ENCODE measurements at places on chromosomes 1 and 21.
A peak's percentile ranks its signal among the peaks of the same experiment; 100 is the strongest.

DNA sequence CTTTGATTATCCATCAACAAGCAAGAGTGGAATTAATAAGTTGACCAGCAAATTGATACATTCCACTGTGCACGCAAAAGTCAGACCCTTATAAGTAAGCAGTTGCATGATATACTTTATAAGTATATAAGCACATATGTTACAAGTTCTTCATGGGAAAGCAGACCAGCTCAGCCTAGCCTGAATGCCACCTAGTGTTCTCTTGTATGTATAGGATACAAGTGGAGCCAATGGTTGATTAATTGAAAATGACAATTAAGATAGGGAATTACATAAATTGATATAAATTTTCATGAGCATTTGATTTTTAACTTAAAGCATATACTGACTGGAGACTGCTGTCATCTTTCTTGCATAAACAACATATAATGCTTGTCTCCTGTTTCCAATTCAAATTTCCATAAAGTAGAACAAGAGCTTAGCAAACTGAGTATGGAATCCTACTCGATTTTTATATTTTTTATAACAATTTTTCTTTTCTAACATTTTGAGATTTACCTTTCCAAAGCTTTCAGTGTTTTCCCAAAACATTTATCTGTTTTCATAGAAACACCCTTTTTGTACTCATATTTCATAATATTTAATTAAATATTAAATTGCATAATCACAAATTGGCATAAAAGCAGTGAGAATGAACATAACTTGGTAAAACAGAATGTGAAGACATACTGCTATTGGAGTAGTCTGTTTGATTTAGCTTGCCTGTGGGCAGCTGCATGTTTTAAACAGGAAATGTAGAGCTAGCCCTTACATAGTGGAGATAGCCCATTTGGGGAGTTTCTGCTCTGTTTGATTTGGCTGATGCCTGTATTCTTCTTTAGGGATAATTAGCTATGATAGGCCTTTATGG, 62.8 kb downstream of the MAGI3 start:
- peak; percentile 17 for DNase-seq

DNA sequence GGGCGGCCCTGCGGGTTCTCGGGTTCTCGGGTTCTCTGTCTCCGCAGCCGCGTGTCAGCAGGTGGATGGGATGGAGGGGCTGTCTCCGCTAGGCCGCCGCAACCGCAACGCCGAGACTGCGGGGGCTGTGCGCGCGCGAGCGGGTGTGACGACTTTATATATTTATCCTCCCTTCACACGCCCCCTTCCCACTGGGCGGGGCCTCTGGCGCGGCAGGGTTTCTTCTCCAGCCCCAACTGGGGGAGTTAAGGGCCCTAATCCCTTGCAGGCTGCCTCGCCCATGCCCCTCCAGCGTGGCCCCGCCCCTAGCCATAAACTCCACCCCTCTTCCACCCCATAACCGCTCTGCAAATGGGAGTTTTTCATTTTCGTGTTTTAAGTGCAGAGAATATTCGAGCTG, 3.4 kb downstream of the IGSF21 start:
- no peak for DNase-seq

DNA sequence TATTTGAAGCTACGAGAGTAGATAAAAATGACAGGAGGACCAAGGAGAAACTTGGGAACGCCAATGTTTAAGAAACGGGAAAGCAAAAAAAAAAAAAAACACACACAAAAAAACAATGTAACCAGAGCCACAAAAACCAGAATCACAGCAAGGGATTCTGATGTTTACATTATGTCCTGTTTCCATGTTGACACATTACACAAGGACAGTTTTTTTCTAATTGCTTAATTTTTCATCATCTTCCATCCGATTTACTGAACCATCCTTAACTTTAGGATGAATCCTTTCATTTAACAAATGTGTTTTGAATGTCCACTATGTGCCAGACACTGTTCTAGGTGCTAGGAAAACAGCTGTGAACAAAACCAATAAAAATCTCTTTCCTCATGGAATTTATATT, 1.4 kb upstream of the BCL10 start:
- DNase-seq = no peak

DNA sequence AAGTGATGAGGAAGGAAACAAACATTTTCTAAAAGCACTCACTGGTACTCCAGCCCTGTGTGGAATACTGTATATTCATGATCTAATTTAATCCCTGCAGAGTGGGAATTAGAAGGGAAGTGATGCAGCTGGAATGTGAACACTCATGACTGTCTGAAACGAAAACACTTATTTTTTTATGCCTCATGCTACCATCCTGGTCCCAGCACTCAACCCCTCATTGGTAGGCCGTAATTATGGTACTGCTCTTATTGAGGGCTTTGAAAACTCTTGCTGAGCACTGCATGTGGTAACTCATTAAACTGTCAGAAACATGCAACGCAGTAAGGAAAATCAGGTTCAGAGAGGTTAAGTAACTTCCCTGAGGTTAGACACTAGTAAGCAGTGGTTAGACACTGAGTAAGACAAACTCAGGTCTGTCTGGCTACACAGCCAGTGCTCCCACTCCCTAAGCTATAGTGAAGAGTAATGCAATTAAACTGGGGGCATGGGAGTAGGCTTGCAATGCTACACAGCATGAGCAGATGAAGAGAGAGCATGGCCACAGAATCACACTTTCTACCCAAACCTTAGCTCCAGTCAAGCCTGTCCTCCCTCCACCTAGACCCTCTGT, 17.3 kb upstream of the TNFSF4 start:
- DNase-seq = peak; percentile 24

DNA sequence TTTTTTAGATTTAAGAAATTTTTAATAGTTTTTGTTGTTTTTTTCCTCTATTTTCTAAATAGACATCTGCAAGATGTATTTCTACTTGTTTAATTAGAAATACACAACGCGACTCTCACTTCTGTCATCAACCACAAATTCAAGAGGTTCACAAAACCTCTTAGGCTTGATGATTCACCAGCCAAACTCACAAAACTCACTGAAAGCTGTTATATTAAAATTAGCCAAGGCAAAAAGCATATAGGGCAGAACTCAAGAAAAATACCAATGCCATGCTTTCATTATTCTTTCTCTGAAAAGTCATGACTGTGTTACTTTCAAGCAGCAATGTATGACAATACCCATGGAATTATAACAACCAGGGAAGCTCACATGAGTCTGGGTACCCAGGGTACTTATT, 487.0 kb upstream of the RGS18 start:
- DNase-seq = no peak

- no peak for DNase-seq
These were observed 32.8 kb upstream of the LYPD8 start for GRCh38 chr1:248788327-248788726.

GRCh38 chr1:166929911-166930310, 45.4 kb downstream of the ILDR2 start:
- DNase-seq = no peak

GRCh38 chr21:41816583-41817165, 49.8 kb upstream of the RIPK4 start:
- DNase-seq = peak; percentile 78

DNA sequence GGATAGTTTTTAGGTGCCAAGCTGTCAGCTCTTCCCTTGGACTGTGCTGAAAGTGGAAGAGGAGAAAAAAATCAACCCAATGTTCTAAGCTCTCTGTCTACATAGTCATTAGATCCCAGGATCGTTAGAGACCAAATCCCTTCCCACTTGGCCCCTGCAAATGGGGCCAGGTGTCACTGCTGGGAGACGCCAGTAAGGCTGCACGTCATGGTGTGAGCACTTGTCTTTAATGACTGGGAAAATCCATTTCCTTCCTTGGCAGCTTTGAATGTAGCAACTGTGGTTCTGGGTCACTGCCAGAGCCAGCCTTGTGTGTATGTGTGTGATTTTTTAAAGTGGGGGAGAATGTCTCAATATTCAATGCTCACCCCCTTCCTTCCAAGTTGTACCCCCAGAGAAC, 59.9 kb downstream of the MAN1C1 start:
- no peak for DNase-seq

GRCh38 chr1:1889847-1890505, 911 bp downstream of the GNB1 start:
- DNase-seq = peak; percentile 56

GRCh38 chr1:165419839-165420238, 25.1 kb downstream of the RXRG start:
- DNase-seq = no peak

DNA sequence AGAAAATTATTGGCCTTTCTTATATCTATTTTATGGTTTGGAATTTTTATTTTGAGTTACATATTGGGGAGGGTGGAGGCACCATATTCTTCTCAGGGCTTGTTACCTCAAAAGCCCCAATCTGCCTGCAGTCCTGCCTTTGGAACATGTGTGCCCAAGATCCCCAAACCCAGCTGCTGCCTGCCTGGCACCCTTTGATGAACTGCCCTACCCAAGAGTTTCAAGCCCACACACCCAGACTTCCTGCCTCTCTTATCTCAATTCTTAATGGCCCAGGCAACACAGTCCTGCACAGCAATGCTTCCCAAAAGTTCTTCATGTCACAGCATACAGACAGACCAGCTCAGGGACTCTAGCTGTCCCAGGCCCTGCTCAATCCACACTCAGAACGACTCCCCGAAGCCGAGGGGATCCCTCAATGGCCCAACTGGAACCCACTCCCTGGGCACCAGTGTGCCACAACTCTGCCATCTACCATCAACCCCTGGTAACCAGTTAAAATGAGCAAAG, 19.2 kb downstream of the OLFML2B start:
- no peak for DNase-seq

DNA sequence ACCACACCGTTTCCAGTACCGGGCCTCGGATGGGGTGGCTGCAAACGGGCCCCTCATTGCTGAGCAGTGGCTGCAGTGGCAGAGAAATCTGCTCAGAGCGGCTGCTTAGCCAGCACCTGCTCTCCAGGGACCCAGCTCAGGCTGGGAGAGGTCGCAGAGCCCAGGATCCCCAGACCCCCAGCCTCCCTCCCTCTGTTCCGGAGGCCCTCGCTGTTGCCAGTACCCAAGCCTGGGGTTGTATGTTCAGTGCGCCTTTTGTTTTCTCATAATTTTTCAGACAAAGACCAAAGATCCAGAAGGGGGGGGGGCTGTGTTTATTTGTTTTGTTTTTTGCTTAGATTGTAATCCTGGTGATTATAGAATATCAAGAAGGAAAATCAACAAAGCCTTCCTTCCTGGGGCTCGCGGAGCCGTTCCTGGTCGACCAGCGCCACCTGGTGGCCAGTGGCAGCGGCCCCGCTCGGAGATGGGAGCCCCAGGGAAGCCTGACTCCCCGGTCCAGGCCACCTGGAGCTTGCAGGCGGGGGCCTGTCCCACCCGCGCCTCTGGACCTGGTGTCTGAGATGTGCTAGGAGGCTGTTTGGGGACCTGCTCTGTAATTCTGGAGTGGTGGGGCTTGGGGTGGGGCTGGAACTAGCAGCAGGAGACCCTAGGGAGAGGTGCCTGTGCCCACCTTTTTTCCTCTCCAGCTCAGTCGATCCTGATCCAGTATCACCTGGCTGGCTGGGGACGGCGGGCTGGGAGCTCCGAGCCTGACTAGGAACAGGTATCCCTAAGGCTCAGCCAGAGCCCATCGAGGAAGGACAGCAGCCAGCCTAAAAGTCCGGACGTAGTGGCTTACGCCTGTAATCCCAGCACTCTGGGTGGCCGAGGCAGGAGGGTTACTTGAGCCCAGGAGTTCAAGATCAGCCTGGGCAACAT, 123.9 kb upstream of the VAMP3 start:
- DNase-seq = peak; percentile 93

GRCh38 chr1:31155216-31155806, 84.4 kb downstream of the NKAIN1 start:
- peak; percentile 82 for DNase-seq

DNA sequence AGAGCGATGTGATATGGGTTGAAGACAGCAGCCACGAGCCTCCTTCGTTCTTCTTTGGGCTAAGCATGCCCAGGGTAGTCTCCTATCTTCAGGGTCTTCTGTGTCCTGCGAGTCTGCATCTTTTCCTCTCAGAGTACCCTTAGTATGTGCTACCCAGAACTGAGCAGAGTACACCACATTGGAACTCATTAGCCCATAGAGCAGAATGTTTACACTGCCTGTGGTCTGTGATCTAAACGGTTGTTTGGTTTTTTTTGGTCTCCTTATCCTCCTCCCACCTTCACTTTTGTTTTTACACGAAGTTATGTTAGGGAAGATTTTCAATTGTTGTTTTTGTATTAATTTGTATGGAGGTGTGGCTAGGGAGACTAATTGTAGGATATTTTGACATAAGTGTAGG, 126.4 kb downstream of the NEK7 start:
- DNase-seq = no peak

- no peak for DNase-seq
These were observed 28.3 kb downstream of the COL18A1 start for GRCh38 chr21:45433301-45433700.

DNA sequence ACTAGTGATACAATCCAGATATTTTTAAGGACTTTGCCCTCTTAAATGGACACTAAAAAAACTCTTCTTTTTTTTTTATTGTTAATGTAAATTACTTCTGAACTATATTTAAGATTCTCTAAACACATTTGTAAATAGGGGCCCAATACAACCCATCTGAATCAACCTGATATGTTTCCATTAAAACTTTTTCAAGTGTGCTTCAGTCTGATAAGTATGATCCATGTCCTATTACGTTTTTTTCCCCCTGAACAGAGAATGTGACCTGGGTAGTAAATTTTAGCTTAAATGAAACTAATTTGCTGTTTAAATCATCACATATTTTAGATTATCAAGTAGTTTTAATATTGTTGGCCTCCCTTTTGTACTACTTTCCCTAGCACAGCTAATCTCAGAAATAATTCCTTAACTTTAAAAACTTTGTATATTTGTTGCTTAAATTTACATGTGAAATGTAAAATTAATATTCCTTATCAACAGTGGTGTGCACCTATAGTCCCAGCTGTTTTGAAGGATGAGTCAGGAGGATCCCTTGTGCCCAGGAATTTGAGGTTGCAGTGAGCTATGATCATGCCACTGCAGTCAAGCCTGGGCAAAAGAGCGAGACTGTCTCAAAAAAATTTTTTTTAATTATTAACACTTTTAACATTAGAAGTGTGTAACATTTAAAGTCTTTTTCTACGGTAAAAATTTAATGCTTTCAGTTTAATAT, 3.0 kb upstream of the PKN2 start:
- DNase-seq = no peak

- peak; percentile 80 for DNase-seq
These were observed 1.2 kb downstream of the GBP5 start for GRCh38 chr1:89271341-89272015.

All from AG08395 (cell line).